ENCODE measurements at places on chromosomes 4 and X. TPM values are rescaled to one million over a fixed set of nuclear protein-coding genes. Genes with fewer than 3 reads are reported as not detected.

Gene TGIF2LX
- not detected for total RNA-seq

Gene TCEAL7
- total RNA-seq = 2.4 TPM

Gene MRFAP1L1
- 34.5 TPM for total RNA-seq

Gene PROM1
- total RNA-seq = 0.35 TPM

Gene TRO
- total RNA-seq = 3.9 TPM

Gene RPS6KA6
- 0.39 TPM for total RNA-seq

Gene FOXR2
- not detected for total RNA-seq

Gene NALF2
- 0.32 TPM for total RNA-seq

Gene FAM184B
- not detected for total RNA-seq

Gene DDIT4L
- total RNA-seq = 3.7 TPM

Gene KCNIP4
- not detected for total RNA-seq

Gene SLC38A5
- total RNA-seq = 4.4 TPM

Gene SCRG1
- 1.1 TPM for total RNA-seq

Gene F9
- not detected for total RNA-seq

Measured in mesenteric fat pad (tissue), 1 donor.